Effector memory CD8-positive, alpha-beta T cell (primary cell): ENCODE measurements at places on chromosomes 7 and 10.
A peak's percentile ranks its signal among the peaks of the same experiment; 100 is the strongest.

DNA sequence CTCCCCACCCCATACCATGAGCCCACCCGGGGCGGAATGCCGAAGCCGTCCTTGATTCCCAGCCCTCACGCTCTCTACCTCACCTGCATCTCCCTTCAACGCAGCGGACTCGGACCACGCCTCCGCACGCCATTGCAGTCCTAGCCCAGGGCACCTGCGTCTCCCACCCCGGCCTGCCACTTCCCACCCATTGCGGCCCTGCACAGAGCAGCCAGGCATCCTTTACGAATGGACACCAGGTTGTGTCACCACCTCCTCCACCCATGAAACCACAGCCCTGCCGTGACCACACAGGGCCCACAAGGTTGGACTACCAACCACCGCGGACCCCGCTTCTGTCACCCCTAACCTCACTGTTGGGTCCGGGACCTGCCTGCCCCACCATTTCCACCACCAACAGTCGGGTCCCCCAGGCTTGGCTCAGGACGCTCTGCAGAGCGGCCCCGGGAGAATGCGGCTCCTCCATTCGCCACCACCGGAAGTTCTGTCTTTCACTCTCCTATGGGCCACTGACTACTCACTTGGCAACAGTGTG, 232.5 kb downstream of the MAD1L1 start:
- DNase-seq: no peak

- DNase-seq: no peak
Observed at GRCh38 chr10:113161066-113161465, 211.0 kb downstream of the TCF7L2 start.

DNA sequence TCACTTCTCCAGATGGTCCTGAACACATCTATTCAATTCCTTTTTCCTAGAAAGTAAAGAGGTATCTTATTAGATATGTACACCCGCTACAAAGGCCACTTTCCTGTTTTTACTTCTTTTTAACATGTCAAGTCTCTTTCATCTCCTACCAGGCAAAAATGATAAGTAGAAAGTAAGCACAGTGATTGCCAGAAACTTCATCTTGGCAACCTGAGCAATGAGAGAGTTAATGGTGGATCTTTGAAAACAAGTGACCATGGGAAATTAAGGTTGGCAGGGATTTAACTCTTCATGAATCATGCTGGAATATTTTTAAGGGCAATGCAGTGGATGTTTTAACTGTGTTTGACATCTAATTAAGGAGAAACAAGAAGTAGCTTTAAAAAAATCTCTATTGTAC, 2.7 kb downstream of the SEMA3A start:
- DNase-seq: no peak

DNA sequence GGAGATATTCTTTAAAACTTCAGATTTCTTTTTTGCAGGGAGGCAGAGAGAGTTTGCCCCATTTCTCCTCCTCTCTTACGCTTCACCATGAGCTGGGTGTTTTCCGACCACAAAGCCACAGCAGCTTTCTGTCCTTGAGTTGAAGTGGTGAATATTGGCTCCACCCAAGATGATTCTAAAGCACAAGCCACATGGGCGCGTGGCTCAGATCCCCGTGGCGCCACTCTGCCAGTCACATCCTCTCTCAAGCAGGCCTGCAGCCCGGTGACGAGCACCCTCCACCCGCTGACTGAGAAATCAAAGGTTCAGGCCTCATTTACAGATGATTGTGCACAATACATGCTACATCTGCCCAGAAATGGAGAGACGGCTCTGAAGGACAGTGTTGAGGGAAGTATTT, 27.6 kb upstream of the RNF32 start:
- peak; percentile 33 for DNase-seq

DNA sequence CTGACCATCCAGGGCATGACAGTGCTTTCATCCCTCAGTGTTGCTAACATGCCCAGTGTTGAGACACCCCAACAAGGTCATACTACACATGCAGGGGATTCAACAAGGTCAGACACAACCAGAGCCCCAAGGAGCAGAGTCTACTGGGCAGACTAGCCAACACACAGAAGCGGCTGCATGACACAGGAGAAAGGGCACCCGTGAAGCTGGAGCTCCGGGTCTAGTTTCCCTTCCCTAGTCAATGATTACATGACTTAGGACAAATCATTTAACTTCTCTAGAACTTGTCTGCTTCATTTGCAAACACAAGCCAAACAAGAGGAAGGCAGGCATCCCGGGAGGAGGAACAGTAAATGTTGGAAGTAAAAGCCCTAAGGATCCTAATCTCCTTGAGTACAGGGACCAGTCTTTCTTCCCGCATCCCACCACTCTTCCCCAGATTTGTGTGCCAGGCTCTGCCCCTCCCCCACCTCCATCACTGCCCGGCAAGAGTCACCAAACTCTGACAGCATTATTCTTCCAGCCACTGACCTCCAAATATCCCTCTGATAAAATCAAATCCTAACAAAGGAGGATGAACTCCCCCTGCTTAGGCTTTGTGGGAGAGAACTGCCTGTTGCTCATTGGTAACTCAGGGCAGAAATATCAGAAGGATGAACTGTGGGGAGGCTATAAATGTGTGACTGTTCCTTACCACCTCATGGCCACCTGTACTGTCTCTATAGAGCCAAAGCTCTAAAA, 104.3 kb downstream of the KCNMA1 start:
- DNase-seq: no peak
